Activated naive CD8-positive, alpha-beta T cell treated with anti-CD3 and anti-CD28 coated beads, Interleukin-2, amount 10 ng/mL, durations not matched to agents 7 days and 5 days (primary cell): ENCODE measurements at places on chromosomes 4 and X. TPM values are rescaled to one million over a fixed set of nuclear protein-coding genes. Genes with fewer than 3 reads are reported as not detected.

GRCh38 chr4:148265627-148266026 is 176.6 kb downstream of the NR3C2 start:
- DNase-seq, result no peak

- no peak for DNase-seq
These were observed 526.3 kb downstream of the SPRY1 start for GRCh38 chr4:123922847-123923246.

DNA sequence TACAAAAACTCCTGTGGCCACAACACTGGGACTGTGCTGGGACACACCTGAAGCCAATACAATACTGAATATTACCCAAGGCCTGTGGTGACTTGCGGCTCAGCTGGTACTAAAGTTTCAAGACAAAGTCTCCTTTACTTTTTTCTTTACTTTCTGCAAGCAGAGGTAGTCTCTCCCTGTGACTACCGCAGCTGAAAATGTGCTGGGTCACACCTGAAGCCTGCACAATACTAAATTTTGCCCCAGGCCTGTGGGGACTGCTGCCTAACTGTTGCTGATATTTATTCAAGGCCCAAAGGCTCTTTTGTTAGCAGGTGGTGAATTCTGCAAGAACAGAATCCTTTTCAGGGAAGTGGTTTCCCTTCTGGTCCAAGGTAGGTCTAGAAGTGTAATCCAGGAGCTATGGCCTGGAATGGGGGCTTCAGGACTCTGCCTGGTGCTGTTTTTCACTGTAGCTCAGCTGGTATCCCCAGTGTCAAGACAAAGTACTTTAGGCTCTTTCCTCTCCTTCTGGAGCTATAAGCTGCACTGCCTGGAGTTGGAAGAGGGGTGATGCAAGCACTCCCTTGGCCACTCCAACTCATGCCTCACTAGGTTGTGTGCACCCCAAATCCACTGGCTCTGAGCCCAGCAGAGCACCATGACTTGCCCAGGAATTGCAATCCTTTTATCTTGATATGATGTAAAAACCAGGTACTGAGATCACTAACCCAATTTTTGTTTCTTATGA is 489.4 kb downstream of the TECRL start:
- DNase-seq, result no peak

- DNase-seq, result no peak
These were observed 50.4 kb upstream of the ELOVL6 start for GRCh38 chr4:110248831-110249253.

DNA sequence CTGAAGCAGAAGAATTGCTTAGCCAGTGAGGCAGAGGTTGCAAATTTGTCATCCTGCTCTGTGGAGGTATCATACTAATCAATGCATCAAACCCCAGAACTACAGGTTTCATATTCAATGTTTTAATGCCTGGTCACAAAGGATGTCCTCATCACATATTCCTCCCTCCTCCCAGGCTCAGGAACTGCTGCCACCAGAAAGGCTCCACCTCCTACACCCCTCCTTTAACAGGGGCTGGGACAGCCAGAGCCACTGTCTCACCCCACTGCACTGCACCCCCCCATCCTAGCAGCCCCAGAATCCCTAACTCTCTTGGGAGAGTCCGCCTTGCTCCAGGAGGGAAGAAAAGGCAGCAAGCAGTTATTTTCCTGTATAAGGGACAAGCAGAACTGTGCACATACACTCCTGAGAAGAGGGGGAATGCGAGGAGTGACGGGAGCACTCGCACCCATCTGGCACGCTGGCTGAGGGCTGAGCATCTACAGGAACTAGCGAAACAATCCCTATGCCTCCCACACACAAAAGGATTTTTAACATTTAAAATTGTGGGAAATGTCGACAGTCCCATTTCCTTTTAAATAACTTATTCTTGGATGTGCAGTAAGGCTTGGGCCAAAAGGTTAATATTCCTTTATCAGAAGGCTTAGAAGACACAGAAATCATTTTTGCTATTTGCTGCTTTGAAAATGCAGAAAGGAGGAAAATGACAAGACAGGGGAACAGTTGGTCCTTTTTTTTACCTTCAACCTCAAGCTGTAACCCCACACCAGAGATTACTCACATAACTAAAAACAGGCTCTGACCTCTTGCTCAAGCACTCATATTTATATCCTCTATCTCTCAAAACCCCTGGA is 27.8 kb downstream of the CD99L2 start:
- no peak for DNase-seq

DNA sequence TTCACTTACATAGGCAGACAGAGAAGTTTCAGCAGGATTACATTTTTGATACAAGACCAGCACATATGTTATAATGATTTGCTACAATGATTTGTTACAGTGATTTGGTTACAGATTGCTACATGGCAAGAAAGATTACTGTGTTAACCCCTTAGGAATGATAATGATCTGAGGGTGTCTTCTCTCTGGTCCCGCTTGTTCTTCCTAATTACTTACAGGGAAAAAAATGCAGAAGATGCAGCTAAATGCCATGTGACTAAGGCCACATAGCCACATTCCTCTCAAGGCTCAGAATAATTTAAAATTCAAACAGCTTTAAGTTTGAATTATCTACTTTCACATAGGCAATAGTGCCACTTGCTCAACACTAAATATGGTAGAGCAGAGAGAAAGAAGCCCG is 9.7 kb upstream of the LAP3 start:
- DNase-seq, result no peak

DNA sequence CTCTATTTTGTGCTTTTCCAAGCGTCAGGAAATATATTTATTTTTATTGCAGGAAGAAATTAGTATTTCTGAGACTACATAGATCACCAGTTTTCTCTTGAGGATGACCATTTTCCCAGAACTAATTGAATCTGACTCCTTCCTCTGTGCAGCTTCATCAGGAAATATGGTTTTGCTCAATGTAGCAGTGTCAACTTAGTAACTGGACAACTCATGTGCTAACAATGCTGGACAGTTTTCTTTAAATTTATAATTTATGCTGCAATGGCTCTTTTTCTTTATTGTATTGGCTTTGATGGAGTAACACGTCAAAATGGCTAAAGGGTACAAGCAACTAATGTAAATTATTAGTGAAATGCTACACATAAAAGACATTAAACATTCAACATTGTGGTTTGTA is 531.5 kb downstream of the ANKRD50 start:
- no peak for DNase-seq

- no peak for DNase-seq
These were observed 127.9 kb upstream of the DMD start for GRCh38 chrX:33339219-33339618.

DNA sequence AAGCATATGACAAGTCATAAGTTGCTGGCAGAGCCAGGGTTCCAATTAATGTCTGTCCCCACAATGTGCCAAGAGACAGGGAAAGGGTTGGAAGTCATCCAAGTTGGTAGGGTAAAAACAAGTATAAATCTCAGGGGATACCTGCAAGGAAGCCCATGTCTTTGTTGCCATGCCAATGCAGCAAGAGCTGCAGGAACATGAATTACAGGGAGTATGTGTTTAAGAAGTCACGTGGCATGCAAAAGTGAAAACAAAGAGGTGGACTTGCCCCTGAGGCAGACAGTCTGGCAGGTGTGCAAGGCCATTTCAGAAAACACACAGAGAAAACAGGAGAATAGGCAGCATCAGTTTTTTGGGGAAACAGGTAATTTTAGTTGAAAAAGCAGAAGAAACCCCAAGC is 29.4 kb downstream of the C4orf51 start:
- DNase-seq, result no peak

DNA sequence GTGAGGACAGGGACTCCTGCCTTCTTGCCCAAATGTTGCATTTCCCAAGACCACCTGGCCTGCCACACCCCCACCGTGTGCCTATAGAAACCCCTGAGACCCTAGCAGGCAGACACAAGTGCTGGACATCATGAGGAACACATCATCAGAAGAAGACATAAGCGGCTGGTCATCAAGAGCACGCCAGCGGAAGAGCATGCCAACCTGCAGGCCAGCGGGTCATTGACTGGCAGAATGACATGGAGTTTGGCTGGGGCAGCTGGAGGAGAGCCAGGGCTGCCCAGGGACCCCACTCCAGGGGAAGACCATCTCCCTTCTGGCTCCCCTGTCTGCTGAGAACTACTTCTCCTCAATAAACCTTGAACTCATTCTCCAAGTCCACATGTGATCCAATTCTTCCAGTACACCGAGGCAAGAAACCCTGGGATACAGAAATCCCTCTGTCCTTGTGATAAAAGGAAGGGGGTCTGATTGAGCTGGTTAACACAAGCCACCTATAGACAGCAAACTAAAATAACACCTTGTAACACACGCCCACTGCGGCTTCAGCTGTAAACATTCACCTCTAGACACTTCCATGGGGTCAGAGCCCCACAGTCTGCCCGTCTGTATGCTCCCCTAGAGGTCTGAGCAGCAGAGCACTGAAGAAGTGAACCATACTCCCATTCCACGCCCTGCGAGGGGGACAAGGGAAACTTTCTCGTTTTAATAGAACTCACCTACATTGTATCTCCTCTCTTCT is 164.8 kb upstream of the EMCN start:
- DNase-seq, result no peak

- DNase-seq, result no peak
These were observed 15.7 kb downstream of the SLC2A9 start for GRCh38 chr4:10005632-10006031.

GRCh38 chr4:123555233-123555806 is 158.7 kb downstream of the SPRY1 start:
- no peak for DNase-seq

DNA sequence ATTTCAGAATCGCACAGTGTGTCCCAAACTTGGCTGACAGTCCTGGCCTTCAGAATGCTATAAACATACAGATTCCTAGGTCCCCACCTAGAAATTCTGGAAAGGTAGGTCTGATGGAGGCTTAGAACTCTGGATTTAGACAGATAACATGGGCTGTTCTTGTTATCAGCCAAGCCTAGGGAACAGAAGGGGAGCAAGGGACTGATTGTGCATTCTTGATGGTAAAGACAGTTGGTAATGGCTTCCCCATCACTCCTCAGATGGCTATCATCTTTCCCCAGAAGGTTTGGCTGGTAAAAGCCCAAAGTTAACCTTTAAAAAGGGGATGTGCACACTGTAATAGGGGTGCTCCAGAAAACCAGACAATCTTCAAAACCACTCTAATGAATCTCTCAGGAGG is 35.7 kb downstream of the DIPK2B start:
- no peak for DNase-seq

- DNase-seq, result no peak
These were observed 365.2 kb downstream of the FAT4 start for GRCh38 chr4:125679989-125680388.

DNA sequence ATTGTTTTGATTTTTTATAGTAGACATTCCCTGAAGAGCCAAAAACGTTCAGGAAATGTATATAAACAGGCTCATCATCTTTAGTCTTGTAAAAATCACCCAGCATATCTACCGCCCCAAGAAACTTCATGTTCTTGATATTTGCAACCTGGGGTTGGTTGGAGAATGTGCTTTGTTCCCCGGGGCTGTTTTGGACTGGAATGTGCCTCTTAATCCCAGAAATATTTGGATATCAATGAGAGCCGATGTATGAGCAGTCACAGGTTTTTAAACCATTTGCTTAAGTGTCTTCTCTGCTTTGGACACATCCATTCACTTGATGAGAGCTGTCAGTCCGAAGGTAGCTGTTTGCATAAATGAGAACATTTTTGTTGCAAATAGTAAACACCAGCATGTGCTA is 449.7 kb downstream of the PCDH7 start:
- DNase-seq, result no peak

DNA sequence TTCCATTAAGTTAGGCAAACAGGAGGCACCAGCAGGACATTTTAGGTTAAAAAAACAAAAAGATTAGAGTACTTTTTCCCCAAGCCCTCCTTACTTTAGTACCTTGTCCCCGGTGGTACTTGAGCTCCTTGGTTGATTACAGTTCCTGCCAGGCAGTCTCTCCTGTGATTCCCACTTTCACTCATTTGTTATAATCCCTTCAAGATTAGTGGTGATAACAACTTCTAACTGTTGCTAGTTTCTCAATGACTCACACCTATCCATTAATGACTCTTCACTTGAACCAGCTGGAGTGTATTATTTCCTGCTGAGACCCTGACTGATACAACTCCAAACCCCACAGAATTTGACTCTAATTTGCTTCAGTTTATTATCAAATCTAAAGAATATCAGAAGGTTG is 765.0 kb upstream of the DIAPH2 start:
- no peak for DNase-seq

DNA sequence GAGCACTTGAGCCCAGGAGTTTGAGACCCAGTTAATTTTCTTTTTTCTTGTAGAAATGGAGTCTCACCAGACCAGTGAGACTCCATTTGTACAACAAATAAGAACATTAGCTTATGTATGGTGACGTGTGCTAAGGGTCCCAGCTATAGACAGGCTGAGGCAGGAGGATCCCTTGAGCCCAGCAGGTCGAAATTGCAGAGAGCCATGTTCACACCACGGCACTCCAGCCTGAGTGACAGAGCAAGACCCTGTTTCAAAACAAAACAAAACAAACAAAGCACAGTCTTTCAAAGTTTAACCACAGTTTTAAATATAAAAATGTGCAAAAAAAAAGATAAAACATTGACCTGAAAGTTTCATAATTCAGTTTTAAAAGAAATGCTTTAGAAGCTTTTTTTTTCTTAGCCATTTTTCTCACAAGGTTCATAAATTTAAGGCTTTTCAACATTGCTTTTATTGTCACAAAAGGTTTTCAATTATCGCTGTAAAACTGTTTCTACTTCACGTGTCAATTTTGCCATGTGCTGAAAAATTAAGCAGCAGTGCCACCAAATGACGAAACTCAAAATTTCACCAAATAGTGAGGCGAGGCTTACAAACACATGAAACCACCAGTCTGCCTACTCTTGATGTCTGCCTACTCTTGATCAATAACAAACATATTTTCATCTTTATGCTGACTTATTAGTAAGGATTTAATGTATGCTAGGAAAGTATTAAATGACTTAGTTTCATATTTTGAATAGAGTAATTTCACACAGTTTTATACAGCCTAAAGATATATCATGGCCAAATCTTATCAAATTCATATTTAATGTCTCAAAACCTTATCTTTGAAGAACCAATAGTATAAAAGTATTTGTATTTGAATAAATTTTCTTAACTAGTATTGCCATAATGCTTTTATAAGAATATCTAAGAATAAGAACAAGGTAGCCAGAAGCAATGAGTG is 126.3 kb downstream of the NEK1 start:
- DNase-seq, result no peak

DNA sequence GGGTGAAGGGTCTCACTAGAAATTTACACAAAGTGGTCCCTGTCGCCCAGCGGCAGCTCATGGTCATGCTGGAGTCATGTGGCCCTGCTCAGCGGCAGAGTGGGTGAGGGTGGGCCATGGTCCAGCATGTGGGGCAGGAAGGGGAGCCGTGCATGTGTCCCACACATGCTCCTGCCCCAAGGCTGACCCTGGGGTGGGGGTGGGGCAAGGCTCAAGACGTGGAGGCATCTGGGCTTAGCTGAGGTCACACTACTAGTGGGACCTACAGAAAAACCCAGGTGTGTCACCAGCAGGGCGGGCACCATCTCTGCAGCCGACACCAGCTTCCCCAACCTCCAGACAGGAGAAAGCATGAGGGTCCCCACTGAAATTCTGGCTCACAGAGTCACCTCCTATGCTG is 42.4 kb downstream of the EVC start:
- DNase-seq, result no peak

GRCh38 chr4:158722291-158722916 is 792 bp downstream of the PPID start:
- DNase-seq, result no peak

The AMOT gene
- total RNA-seq, result 1.1 TPM

The KLHL4 gene
- total RNA-seq, result 0.11 TPM

The L1CAM gene
- 7.2 TPM for total RNA-seq

The CA5B gene
- total RNA-seq, result 23.4 TPM

The KIAA1210 gene
- not detected for total RNA-seq

The TLR6 gene
- 4.8 TPM for total RNA-seq

The SSX1 gene
- total RNA-seq, result not detected

The AADAT gene
- not detected for total RNA-seq

The IL2RG gene
- 389 TPM for total RNA-seq

The ADGRG2 gene
- total RNA-seq, result not detected
